Sciatic nerve (tissue), 2 donors: ENCODE measurements at places on chromosomes 1 and 21.

DNA sequence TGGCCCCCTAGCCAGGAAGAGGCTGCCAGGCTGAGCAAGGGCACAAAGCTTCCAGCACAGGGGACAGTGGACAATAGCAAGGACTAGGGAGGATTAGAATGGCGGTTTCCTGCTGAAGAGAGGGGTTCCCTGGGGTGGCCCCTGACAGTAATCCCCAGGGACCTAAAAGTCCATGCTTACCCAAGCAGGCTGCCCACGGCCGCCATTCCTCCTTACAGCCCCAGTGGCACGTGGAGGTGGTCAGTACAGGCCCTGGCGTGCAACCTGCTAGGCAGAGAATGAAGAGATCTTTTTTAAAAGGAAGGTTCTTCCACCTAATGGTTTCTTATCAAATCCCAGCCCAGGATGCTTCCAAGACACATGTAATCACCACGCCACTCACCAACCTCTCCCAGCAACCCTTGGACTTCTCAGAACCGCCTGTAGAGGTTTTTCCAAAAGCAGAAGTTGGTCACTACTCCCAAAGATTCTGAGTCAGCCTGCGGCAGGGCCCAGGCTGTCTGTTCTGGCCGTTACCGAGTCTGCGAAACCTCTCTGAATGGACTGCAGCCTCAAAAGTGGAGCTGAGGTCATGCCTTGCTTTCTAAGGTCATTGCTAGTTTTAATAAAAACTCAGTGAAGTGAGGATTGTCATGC, 926 bp downstream of the MRPL55 start:
- no peak for DNase-seq

DNA sequence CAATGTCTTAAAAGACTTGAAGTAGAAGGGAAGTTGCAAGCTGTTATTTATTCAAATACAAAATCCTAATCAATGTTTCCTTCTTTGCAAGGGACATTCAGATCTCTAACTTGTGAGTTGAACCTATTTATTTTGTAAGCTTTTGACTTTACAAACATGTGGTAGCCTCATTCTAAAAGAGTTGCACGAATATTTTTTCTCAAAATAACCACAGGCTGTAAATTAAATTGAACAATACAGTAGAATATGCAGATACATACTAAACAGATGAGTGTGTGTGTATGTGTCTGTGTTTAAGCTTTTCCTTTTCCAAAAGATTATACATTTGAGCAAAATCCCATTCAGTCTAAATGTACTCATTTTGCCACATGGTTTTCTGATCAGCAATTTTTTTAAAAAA, 4.8 kb upstream of the DYNLT5 start:
- no peak for DNase-seq

DNA sequence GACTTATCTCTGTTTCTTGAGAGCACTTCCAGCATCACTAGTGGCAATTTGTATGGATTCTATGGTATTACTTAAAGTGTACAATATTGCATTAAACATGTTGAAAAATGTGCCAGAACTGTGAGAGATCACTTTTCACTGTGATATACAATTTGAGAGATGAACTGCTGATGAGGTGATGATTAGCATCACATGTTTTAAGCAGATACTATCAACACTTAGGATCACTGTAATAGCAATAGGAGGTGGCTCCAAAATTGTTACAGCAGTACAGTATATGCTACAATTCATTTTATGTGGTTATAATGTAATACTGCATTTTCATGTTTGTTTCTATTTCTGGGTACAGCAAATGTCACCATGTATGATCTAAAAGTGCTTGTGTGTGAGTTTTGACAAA, 570.0 kb downstream of the PTPRC start:
- DNase-seq, result no peak

- DNase-seq, result no peak
Measured at GRCh38 chr1:163922743-163923201, 601.0 kb downstream of the NUF2 start.

DNA sequence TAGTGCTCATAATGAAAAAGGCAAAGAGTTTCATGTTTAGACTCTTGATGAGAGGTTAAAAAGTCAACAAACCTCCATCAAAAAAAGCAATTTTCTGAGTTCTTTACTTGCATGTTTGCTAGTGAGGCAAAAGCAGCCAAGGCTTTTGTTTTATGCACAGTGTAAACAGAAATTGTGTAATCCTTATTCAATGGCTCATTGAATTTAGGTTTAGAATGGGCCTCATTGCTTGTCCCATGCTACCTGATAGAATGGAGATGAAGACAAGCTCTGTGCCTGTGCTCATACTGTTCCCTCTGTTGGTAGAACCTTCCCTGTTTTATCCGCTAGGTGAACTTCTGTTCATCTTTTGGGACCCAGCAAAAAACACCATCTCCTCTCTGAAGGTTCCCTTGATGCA, 10.0 kb upstream of the LRRC8D start:
- DNase-seq, result no peak

- no peak for DNase-seq
Measured at GRCh38 chr1:98034505-98034904, 113.7 kb upstream of the DPYD start.

DNA sequence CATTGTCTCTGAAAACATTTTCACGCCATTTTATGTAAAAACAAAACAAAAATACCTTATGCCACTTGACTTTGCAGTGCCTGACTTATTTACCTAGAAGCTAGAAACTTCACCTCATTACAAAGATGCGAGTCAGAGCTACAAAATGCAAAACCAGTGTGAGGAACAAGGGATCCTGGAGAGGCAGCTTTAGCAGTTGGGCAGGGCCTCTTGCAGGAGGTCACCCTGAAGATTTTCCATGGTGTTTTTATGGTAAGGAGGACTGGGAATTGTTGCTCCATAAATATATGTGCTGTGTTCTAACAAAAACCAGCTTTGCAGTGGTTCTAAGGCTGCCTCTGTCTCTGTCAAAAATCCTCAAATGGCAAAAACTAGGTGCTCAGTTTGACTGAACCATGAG, 36.4 kb upstream of the TARBP1 start:
- no peak for DNase-seq

GRCh38 chr1:214700437-214700836, 97.4 kb downstream of the CENPF start:
- no peak for DNase-seq

- no peak for DNase-seq
Measured at GRCh38 chr1:235597867-235598553, 51.6 kb downstream of the GNG4 start.

GRCh38 chr1:68969441-68969840, 472.6 kb upstream of the DEPDC1 start:
- no peak for DNase-seq

DNA sequence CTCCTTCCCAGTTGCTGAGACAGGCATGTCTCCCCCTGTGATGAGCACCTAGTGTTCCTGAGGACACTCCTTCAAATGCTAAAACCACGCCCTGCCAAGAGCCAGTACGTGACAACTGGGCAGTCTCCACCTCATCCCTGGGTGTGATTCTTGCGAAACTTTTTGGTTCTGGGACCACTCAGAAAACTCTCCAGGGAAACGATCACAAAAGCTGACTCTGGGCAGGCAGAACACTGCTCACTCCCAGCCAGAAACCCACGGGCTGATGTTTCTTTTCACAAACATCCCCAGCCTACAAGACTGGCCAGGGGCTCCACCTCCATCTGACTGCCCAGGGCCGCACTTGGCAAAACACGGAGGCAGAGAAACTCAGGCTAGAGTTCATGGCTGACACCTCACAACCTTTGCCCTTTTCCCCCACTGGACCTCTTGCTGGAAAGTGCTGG, 24.4 kb downstream of the DHRS3 start:
- no peak for DNase-seq

DNA sequence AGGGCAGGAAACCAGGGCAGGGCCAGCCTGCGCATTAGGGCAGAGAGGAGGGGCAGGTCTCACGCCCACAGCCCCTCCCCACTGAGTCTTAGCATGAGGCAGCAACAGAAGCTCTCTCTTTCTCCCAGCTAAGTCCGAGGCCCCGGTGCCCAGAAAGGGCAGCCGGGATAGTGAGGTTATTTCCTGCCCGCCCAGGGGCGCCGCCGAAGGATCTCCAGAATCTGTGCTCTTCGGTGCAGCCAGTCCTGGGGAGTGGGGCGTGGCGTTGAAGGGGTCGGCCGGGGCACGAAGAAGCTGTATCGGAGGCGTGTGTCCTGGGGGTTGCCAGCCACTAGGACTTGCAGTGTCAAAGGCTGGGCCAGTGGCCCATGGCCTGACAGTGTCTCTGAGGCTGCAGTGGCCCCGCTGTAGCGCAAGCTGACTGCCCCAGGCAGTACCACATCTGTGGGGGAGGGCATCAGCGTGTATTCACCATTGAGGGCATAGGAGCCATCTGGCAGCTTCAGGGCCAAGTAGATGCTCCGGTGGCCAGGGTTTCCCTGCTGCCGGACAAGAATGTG, 7.8 kb downstream of the ADAMTS4 start:
- no peak for DNase-seq

DNA sequence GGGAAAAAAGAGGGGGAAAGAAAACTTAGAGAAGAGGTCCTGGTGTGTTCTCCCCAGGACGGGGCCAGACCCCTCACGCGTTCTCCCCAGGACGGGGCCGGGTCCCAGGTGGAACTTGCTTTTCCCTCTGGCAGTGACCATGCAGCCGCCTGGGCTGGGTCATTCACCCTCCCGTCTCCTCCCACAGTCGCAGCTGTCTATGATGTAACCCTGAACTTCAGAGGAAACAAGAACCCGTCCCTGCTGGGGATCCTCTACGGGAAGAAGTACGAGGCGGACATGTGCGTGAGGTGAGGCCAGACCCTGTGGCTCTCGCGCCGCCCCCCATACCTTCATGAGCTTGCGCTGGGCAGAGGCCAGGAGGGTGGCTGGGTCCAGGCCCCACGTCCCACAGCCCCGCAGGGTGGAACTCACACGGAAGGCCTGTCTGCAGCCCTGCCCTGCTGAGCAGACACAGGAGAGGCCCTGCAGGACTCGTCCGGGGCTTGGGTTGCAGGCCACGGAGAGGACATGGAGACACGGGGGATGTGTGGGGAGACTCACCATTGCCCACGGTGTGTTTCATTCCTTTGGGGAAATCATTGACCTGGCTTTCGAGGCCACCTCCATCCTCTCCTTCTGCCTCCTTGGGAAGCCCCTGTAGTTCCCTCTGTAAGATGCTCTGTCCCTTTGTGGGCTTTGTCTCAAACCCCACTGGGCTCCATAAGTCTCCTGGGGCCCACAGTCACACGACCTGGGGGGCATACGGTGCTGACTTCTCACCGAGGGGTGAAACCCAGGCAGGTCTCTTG, 40.7 kb upstream of the TRAPPC10 start:
- no peak for DNase-seq

DNA sequence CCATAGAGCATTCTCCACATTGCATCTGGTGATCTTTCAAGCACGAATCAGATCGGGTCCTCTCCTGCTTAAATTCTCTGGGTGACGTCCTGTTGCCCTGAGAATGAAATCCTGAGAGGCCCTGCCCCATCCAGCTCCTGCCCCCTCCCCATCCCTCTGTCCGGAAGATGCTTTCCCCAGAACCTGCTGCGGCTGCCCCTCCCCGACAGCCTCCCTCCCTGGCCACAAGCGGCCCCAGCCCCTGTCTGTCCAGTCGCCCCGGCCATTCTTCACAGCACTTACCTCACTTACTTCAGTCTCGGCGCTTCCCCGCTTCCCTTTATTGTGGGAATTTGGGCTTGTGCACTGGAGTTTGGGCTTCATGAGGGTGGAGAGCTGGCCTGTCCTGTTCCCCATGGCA, 40.3 kb downstream of the TAS1R2 start:
- no peak for DNase-seq

DNA sequence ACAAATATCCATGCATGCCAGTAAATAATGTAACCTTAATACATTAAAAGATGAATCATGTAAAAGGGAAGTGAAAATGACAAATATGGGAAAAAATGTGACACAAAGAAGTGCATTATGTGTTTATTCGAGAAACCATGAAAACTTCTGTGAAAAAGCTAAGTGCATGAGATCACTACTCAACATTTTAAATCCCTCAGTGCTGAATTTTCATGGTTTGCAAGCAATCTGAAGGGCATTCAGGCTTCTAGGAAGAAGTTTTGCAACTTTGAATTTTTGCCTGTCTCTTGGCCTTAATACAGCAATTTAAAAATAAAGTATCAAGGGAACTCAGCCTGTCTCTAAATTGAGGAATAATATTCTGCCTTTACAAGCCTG, 78.2 kb downstream of the MAP3K7CL start:
- no peak for DNase-seq

DNA sequence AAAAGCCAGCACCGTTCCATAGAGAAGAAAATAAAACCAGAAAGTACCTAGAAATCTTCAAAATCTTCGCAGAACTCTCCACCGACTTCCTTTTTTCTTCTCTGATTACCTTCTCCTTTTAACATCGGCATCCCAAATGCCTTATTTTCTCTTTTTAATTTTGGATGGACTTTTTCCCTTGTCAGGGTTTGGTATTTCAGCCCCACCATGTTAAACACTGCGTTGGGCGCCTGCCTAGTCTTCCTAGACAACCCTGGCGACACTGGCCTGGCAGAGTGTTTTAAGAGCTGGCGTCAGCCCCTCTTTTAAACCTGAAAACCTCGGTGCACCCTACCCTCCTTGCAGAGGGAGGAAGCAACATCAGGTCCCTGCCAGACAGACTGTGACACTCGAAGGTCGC, 66.0 kb upstream of the EFHD2 start:
- no peak for DNase-seq

DNA sequence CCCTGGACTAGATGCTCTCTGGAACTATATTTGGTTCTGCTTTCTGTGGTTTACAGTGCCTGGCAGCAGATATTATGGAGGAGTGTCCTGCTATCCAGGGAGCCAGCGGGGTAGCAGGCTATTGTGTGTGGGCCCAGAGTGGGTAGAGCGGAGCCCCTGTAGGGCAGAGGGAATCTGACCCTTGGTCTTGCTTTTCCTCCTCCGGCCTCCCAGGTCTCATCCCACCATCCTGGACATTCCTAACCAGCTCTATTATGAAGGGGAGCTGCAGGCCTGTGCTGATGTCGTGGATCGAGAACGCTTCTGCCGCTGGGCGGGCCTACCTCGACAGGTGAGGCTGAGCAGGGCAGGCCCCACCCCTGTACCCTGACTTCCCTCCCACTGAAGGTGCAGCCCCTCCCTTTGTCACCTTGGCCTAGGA, 9.1 kb downstream of the RHOC start:
- no peak for DNase-seq

DNA sequence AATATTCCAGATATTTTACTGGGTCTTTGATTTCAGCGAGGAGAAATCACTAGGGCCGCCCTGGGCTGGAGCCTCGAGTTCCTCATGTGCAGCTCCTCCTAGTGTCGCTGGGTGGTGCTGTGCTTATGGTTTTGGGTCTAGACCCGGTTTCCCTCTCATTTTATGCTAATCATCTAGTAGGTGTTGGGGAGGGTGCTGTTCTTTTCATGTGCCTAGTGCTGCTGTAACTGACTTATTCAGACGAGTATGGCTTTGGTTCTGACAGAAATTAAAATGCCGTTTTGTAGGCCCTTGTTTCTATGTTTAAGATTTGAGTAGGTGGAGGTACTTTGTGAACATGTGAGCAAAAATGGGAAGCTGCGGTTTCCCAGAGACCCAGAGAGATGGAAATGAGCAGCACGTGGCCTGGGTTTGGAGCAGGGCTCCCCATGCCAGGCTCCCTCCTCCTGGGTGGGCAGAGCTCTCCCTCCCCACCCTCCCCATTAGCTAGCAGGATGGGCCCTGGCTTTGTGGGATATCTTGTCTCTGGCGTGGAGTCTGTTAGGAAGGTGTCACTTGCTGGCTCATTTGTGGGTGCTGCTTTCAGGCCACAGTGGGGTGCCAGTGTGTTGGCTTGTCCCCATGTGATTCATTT, 74.0 kb upstream of the GPR88 start:
- DNase-seq, result peak; percentile 74
